ENCODE measurements at places on chromosomes 3 and 15. TPM values are rescaled to one million over a fixed set of nuclear protein-coding genes. Genes with fewer than 3 reads are reported as not detected.

The CNTN6 gene
- total RNA-seq, result 0.97 TPM

The CAMKV gene
- not detected for total RNA-seq

The PLA2G4B gene
- total RNA-seq, result 1.3 TPM

The CLEC3B gene
- total RNA-seq, result 0.43 TPM

The CLPX gene
- total RNA-seq, result 44.5 TPM

The DHFR2 gene
- 4.7 TPM for total RNA-seq

The LINGO1 gene
- total RNA-seq, result not detected

The GABRB3 gene
- 2.2 TPM for total RNA-seq

The ATP6V1A gene
- total RNA-seq, result 117 TPM

The MORC1 gene
- total RNA-seq, result not detected

The ADGRG7 gene
- not detected for total RNA-seq

The IRAK2 gene
- 3.2 TPM for total RNA-seq

The POLQ gene
- total RNA-seq, result 6.4 TPM

The ROBO2 gene
- 6.1 TPM for total RNA-seq

The HRG gene
- not detected for total RNA-seq

The SCN5A gene
- 0.43 TPM for total RNA-seq

The ABCF3 gene
- 51.0 TPM for total RNA-seq

The CPA3 gene
- total RNA-seq, result under 0.01 TPM

The CAND2 gene
- total RNA-seq, result 6.1 TPM

The ZNF502 gene
- total RNA-seq, result 4.2 TPM

The IGF2BP2 gene
- 67.8 TPM for total RNA-seq

The DLEC1 gene
- total RNA-seq, result not detected

The B2M gene
- total RNA-seq, result 2,255 TPM

The LDHAL6B gene
- not detected for total RNA-seq

The ARL14 gene
- not detected for total RNA-seq

The SPESP1 gene
- total RNA-seq, result 3.0 TPM

The CASR gene
- total RNA-seq, result not detected

The SNURF gene
- total RNA-seq, result 12.1 TPM

The IL17RD gene
- total RNA-seq, result 0.86 TPM

The SLC22A13 gene
- total RNA-seq, result 0.43 TPM

The IQCB1 gene
- total RNA-seq, result 18.1 TPM

The ZNF620 gene
- total RNA-seq, result 0.86 TPM

The GOLGA8R gene
- 1.3 TPM for total RNA-seq

The LSMEM2 gene
- not detected for total RNA-seq

The ITIH1 gene
- total RNA-seq, result not detected

The WDR93 gene
- under 0.01 TPM for total RNA-seq

The P4HTM gene
- 26.8 TPM for total RNA-seq

The LRRC34 gene
- total RNA-seq, result 4.3 TPM

The ITGA11 gene
- 159 TPM for total RNA-seq

The GPR27 gene
- total RNA-seq, result not detected

The CMTM8 gene
- total RNA-seq, result not detected

The PPCDC gene
- 7.8 TPM for total RNA-seq

The CDHR4 gene
- total RNA-seq, result not detected

The PRICKLE2 gene
- 36.3 TPM for total RNA-seq

The TMCO5A gene
- total RNA-seq, result not detected

The FBLN2 gene
- 30.2 TPM for total RNA-seq

The CLRN1 gene
- total RNA-seq, result not detected

The CCR8 gene
- total RNA-seq, result not detected

The SPSB4 gene
- not detected for total RNA-seq

The GXYLT2 gene
- total RNA-seq, result 18.1 TPM

The MAGEL2 gene
- total RNA-seq, result not detected

The BNC1 gene
- 5.2 TPM for total RNA-seq

The GPR160 gene
- total RNA-seq, result under 0.01 TPM

The CFAP20DC gene
- 1.7 TPM for total RNA-seq

The CCDC9B gene
- total RNA-seq, result 40.3 TPM

The C3orf20 gene
- not detected for total RNA-seq

All from fibroblast of villous mesenchyme (primary cell).